ENCODE measurements at places on chromosomes 6 and 20.

- DNase-seq = no peak
Observed at GRCh38 chr6:122683989-122684651, 73.9 kb downstream of the PKIB start.

DNA sequence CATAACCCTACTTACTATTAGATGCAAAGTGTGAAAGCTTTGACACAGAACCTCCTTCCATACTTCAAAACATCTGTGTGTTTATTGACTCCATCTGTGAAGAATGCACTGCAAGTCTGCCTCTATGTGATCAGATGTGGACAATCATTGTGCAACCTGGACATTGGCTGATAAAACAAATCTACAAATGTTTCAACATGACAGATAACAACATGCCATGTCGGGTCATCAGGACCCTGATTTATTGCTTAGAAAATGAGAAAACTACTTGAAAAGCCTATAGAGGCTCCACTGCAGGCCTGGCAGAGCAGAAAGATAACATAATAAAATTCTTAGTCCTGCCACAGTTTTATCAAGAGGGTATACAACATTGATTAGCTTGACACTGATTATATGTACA lies 1286.4 kb downstream of the GRIK2 start:
- no peak for DNase-seq

GRCh38 chr6:120681204-120681603 lies 653.1 kb downstream of the TBC1D32 start:
- DNase-seq = no peak

DNA sequence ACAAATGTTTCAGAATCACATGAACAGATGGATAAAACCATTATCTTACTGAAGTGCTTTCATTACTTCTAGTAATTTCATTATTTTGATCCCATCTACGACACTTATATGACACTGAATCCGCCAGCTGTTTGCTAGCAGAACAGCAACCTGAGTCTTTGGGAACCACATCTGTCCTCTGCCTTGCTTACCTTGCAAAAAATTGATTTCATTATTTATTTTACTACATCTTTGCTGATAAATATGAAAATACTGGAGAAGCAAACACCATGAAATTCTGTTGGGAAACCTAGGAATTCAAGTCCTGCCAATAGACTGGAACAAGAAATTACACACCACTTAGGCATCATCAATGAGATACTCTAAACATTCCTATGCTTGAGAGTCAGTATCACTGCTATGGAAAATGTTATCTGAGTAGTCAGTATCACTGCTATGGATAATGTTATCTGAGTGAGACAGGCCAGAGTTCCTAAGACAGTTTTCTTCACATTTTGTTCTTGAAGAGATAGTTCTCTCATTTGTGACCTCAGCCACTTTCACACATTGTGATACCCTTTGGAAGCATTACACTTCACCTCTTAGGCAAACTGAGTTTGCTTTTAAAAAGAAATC lies 91.9 kb downstream of the PDE10A start:
- DNase-seq = no peak

- no peak for DNase-seq
Observed at GRCh38 chr6:118787724-118788423, 106.1 kb upstream of the ASF1A start.

DNA sequence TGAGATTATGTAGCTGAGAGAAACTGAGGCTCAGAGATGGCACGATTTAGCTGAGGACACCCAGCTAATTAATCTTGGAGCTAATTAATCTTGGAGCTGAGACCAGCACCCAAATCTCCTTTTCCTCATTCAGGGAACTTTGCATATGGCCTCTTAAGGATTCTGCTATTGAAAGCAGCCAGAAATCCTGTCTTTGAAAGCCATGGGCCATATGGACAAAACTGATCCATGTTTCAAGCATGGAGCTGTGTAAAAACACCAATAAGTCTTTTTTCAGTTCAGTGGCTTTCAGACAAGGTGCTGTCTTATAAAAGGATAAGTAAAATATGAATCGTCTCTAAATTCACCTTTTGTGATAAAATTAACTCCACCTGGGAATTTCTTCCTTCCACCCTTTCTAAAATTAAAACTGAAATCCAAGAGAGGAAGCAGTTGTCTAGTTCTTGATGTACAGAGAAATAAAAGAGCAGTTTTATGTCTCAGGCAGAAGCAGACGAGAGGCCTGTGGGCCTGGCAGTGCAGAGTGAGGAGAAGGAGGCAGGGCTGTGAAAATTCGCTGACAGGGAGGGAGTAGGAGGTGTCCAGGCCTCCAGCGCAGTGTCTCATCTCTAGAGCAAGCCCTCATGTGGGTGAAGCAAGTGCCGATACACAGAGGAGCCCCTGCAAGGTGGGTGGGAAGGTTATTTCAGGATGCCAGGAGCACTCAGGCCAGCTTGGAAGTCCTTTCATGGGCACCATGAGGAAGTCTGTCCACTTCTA lies 266.9 kb downstream of the UST start:
- no peak for DNase-seq

DNA sequence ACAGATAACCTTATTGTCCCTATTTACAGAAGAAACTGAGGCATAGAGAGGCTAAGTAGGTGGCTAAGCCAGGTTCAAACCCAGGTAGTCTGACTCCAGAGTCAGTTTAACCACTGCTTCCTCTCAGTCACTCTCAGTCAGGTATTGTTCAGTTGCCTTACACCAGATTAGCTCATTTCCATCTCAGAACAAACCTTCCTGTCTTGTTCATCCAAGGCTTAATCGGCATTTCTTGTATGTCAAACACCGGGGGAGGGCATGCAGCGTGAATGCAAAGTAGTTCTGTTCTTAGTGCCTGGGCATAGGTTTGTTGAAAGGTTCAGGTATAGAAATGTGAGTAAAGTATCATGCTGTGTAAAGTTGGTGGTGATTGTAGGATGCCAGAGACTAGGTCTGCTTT lies 51.7 kb downstream of the CTNNBL1 start:
- no peak for DNase-seq

DNA sequence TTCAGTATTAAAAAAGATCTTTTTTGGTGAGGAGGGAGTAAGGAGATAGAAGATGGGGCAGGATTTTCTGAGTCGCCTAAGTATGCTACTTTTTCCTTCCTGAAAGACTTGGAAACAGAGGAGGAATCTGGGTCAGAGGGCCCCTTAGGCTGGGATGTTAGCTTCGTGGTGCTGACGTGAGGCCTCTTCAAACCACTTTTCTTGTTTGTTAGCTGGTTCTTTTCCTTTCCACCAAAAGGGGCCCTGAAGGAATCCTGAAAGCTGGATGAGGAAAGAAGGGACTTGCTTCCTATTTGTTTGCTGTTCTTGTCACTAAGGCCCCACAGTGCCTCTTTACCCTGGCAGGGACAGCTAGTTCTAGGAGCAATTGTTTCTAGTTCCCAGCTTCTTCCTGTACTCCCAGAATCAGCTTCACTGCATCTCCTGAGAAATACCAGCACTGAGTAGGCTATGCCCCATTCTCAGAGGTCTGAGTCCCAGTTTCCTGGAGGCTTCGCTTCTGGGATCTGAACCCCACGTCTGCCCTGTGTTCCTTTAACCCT lies 2.2 kb upstream of the IL20RA start:
- no peak for DNase-seq

DNA sequence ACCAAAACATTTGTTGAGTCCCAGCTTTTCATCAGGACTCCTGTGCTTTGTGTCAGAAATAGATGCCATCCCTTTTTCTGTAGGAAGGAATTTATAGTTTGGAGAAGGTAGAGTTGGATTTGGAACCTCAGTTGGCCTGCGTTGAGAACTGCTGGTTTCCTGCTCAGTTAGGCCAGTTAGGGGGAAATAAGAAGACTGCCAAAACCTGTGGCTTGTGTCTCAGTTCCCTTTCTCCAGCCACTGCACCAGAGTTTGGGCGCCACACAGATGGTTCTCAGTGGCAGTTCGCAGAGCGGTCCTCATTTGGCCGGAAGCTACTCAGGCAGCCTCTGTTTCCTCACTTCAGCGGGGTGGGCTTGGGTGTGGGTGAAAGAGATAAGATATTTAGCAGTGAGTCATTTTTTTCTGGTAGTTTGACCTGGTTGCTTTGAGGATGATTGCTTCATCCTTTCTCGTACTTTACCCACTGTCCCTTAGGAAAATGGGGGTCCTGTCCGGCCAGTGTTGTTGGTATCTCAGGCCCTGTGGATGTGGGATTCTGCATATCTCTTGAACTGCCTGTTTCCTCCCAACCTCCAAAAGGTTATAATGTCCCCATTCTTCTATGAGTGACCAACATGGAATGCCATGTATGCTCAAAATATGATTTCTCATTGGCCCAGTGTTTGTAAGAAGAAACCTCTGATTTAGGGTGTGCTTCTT lies 53.7 kb downstream of the JARID2 start:
- DNase-seq = no peak

DNA sequence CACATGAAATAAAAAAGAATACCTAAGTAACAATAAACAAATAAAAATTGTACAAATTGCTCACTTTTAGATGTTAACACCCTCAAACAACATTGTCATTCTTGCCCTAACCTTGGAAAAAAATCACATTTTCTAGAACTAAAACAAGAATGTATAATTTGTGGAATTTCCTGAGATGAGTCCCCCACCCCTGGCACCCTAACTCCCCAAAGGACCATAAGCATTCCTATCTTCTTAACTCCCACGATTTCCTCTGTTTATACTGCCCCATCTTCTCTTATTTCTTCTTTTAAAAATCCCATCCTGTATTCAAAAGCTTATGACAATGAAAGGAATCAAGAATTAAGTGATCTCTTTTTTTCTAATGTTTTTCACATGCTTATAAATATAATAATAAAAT lies 70.9 kb downstream of the IBTK start:
- DNase-seq = no peak

DNA sequence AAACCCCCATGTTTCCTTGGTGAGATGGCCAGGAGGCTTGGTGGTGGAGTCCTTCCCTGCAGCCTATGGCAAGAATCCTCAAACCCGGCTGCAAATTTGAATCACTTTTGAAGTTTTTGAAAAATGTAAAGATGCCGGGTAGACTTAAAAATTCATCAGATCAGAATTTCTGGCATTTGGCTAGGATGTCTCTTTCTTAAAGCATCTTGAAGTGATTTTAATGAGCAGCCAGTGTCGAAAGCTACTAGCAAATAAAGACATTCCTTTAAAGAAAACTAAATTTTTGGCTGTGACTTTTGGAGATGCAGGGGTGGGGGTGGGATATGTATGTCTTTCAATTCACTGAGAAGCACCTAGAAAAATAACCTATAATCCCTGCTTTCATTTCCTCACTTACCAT lies 25.6 kb upstream of the NOX3 start:
- DNase-seq = peak; percentile 45

DNA sequence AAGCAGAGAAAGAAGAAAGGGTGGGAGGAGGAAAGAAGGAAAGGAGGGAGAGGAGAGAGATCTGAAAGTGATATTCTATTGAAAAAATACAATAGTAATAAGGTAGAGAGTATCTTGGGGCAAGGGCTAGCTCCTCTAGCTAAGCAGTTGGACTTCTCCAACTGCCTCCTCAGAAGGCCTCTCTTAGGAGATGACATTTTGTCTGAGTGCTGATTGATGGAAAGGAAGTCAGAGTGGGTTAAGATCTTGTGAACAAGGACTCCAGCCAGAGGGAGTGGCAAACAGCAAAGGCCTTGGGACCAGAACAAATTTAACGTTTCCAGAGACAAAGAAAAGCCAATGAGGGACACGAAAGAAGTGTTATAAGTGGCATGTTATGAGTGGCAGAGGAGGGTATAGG lies 111.8 kb upstream of the TNFAIP3 start:
- DNase-seq = no peak
